Gastroesophageal sphincter (tissue), 4 donors: ENCODE measurements at places on chromosomes 3 and 15.
A peak's percentile ranks its signal among the peaks of the same experiment; 100 is the strongest.

DNA sequence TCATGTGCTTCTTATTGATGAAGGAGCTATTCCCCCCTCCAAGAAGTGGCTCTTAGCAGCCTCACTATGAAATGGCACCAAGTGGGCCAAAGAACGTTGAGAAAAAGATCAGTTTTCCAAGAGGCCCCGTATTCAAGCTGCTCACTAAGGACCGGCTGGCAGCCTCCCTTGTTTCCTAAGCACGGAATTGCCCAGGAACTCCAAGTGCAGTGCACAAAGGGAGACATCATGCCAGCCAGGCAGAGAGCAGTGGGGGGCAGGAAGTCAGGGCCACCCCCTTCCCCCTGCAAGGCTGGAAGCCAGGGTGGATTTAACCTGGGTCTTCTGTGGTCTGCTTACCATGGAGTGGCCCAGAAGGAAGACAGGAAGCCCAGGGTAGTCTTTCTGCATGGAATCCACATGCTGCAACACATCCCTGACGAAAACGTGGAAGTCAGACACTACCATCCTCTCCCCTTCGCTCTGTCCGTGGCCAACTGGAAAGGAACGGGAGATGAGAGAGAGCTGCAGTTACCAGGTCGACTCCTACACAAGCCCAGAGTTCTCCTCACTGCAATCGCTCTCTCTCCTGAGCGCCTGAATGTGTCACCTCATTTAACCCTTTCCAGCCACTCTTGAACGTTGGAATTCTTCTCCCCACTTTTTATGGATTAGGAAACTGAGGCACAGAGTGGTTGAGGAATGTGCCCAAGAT, 49.5 kb downstream of the ABTB1 start:
- no peak overlapping the region for H3K4me3 ChIP-seq
- H3K27ac ChIP-seq: peak overlapping the region; percentile 67
- no peak for ATAC-seq
- no peaks in the 10 kb centered on the region for H3K4me1 ChIP-seq

GRCh38 chr3:171753025-171753472, 57.2 kb downstream of the PLD1 start:
- no peaks in the 10 kb centered on the region for H3K36me3 ChIP-seq
- peaks cover 5% of the 10 kb centered on the region for H3K4me1 ChIP-seq
- no peaks in the 10 kb centered on the region for H3K27me3 ChIP-seq

GRCh38 chr3:193564012-193564411, 9.3 kb upstream of the ATP13A4 start:
- H3K36me3 ChIP-seq: no peaks in the 10 kb centered on the region
- no peaks in the 10 kb centered on the region for H3K4me1 ChIP-seq
- no peaks in the 10 kb centered on the region for H3K27me3 ChIP-seq
- H3K27ac ChIP-seq: no peak overlapping the region
- H3K4me3 ChIP-seq: no peak overlapping the region

- H3K4me3 ChIP-seq: no peak overlapping the region
- H3K27ac ChIP-seq: no peak overlapping the region
- H3K36me3 ChIP-seq: peaks cover 22% of the 10 kb centered on the region
- H3K27me3 ChIP-seq: no peaks in the 10 kb centered on the region
Measured at GRCh38 chr3:72381584-72381983, 466.7 kb downstream of the SHQ1 start.

DNA sequence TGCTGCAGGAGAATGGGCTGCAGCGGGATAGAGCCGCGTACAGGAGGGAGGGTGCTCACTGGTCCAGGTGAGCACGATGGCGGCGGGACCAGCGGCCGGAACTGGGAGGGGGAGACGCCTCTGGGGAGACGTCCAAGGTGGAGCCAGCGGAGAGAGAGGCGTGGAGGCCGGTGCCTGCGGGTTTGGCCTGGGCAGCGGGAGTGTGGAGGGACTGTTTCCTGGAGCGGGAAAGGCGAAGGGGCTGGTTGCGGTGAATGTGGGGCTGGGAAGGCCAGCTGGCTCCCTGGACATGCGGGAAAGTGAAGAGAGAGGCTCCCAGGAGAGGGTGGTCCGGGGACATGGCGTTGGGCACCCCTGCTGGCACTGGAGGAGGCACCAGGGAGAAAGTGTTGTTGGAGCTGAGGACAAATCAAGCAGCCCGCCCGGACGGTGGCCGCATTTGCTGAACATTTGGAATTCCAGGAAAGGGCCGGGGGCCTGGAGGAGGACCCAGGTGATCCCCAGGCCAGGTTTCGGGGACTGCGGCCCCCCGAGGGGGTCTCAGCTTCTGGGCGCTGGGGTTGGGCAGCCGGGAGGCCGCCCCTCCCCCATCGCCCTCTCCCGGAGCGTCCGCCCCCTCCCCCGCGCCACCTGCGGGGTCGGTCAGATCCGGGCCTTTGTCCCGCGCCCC, 34.3 kb downstream of the DNAJB8 start:
- no peak for ATAC-seq
- H3K4me1 ChIP-seq: no peaks in the 10 kb centered on the region
- H3K36me3 ChIP-seq: no peaks in the 10 kb centered on the region
- H3K4me3 ChIP-seq: no peak overlapping the region

DNA sequence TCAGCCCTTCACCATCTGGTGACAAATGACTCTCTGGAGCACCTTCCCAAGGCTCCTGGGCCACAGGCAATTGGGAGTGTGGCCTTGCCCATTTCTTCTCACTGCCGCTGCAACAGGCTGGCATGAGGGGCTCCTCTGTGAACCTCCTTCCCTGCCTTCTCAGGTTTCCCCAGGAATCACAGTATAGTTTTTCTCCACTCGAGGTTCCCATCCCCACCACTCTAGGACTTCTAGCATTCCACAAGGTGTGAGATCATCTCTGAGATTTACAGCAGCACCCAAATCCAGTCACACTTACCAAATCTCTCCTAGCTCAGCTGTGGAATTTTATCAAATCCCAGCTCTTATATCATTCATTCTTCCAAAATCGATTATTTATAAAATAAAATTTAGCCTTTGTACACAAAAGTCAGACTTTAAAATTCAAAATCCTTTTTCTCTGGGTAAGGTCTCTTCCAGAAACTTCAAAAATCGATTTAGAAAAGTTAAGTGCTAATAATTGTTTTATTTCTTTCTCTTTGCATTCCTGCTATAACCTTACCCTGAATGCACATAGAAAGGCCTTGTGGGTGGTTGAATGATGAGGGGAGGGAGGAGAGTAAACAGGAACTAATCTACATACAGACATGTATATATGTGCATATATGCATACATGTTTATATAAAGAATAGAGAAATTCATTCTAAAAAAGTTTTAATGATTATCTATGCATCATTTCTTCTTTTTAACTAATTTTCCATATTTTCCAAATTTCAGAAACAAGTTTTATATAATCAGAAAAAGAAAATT, 18.9 kb upstream of the ATP13A4 start:
- no peak overlapping the region for H3K27ac ChIP-seq
- H3K4me1 ChIP-seq: no peaks in the 10 kb centered on the region
- H3K27me3 ChIP-seq: no peaks in the 10 kb centered on the region
- no peak for ATAC-seq
- H3K36me3 ChIP-seq: no peaks in the 10 kb centered on the region

GRCh38 chr3:127320529-127321121, 32.8 kb upstream of the PRR20G start:
- peaks cover 39% of the 10 kb centered on the region for H3K27me3 ChIP-seq
- no peaks in the 10 kb centered on the region for H3K4me1 ChIP-seq
- no peak overlapping the region for H3K4me3 ChIP-seq
- ATAC-seq: no peak
- no peaks in the 10 kb centered on the region for H3K36me3 ChIP-seq
- H3K27ac ChIP-seq: no peak overlapping the region
